ENCODE measurements at places on chromosomes 1 and 21.

GRCh38 chr1:207952617-207953542 lies 42.0 kb upstream of the CD34 start:
- DNase-seq, result no peak

- no peak for DNase-seq
These were observed 39.5 kb upstream of the RGS1 start for GRCh38 chr1:192535916-192536664.

DNA sequence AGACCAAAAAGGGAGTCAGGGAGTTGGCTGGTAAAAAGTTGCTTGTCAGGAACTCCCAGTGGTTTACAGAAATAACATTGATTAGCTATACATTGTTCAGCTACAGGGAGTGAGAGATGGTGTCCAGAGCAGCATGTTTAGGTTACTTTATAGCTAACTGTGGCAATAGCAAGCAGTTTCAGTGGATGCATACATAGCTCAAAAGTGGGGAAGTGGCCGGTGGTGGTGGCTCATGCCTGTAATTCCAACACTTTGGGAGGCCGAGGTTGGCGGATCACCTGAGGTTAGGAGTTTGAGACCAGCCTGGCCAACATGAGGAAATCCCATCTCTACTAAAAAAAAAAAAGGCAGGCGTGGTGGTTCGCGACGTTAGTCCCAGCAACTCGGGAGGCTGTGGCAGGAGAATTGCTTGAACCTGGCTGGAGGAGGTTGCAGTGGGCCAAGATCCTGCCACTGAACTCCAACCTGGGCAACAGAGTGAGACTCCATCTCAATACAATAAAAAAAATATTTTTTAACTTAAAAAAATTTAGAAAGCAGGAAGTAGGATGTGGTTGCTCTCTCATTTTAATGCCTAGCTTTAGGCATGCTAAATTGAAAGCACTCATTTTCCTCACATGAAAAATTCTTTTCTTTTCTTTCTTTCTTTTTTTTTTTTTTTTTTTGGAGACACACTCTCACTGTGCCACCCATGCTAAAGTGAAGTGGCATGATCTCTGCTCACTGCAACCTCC lies 109.7 kb downstream of the PPIAL4G start:
- no peak for DNase-seq

DNA sequence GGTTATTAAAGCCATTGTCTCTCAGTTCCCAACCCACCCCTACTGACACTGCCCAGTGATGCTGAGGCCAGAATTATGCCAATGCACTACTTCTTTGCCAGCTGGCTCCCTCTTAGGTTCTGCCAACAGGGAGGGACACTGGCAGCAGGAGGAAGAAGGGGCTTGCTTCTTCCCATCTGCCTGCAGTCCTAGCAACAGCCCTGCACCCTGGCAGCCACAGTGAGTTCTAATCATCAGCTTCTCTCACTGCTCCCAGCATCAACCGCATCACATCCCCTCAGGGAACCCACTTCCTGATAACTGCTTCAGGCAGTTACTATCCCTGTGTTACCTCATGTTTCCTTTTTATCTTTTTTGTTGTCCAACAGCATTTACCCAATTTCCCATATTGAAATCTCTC lies 86.2 kb downstream of the UBR4 start:
- DNase-seq, result no peak

GRCh38 chr1:208036106-208036808 lies 125.3 kb upstream of the CD34 start:
- no peak for DNase-seq

GRCh38 chr21:33951276-33952178 lies 35.9 kb upstream of the ATP5PO start:
- no peak for DNase-seq
